Muscle of leg (tissue), 16 donors: ENCODE measurements at places on chromosomes 13 and 19.

DNA sequence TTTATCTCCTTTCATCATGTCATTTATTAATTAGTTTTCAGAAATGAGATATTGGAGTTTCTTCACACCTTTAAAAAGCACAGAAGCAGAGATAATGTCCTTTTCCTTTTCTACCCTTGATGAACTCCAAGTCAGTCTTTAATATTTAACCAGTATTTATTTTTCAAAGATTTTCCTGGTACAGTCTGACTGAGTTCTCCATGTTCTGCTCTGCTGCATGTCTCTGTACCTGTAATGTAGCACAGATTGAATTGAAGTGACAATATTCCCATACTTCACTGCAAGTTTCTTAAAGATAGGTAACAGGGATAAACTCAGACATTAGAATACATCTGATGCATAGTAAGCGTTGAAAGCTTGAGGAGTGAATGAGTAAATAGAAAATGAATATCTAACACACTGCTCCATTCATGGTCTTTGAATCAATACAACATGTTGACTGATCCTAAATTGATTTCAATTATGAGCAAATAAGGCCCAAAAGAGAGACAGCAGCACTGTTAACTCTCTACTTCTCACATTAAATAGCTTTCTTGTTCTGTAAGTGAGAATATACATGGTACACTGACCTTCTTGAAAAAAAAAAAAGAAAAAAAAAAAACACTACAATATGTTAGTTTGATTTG is 1323.6 kb upstream of the PRR20A start:
- DNase-seq = no peak

DNA sequence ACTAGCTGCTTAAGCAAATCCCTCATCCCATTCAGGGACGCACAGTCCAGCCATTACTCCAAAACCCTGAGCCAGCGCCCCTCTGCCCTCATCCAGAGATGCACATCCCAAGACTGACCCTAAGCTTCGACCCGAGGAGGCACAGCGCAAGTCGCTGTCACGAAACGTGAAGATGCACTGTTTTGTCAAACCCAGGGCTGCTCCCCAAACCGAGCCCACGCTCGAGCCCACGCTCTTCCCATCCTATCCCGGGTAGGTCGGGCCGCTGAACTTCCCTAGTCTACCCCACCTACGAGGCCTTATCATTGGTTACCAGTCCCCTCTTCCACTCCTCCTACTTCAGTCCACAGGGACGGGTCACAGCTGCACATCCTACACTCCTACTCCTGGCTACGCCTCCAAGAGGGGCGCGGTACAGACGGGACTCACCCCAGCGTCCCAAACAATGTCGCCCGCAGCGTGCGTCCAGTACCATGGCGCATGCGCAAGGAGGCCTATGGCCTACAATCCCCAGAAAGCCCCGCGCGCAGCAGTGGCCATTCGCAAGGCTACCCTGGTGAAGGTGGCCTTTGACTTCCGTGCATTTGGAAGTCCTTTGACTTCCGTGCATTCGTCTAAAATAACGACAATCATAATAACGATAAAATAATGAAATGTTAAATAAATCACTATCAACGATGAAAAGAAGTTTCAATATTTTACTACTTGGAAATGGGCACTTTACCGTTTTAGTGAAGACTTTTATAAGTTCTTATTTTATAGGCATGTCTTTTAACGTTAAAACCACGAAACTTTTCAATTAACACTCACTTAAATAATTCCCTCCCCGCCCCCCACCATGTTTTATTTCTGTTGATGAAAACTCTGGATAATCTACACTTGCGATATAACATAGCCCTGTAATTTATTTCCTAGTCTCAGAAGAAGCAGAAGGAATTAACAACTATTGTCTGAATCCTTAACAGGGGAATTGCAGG is at the start of gene ZNF285:
ZNF285 (minus strand) TSS at position 470 of the 977 bp plus-strand sequence. CDS start 4,395 bp downstream, outside the sequence.
- DNase-seq = peak; percentile 99

GRCh38 chr19:19296953-19297689 is 23.2 kb downstream of the SUGP1 start:
- no peak for DNase-seq

- no peak for DNase-seq
These were observed 71.4 kb downstream of the ABCC4 start for GRCh38 chr13:95229855-95230254.

GRCh38 chr13:59532405-59532804 is 631.3 kb downstream of the DIAPH3 start:
- DNase-seq = no peak

DNA sequence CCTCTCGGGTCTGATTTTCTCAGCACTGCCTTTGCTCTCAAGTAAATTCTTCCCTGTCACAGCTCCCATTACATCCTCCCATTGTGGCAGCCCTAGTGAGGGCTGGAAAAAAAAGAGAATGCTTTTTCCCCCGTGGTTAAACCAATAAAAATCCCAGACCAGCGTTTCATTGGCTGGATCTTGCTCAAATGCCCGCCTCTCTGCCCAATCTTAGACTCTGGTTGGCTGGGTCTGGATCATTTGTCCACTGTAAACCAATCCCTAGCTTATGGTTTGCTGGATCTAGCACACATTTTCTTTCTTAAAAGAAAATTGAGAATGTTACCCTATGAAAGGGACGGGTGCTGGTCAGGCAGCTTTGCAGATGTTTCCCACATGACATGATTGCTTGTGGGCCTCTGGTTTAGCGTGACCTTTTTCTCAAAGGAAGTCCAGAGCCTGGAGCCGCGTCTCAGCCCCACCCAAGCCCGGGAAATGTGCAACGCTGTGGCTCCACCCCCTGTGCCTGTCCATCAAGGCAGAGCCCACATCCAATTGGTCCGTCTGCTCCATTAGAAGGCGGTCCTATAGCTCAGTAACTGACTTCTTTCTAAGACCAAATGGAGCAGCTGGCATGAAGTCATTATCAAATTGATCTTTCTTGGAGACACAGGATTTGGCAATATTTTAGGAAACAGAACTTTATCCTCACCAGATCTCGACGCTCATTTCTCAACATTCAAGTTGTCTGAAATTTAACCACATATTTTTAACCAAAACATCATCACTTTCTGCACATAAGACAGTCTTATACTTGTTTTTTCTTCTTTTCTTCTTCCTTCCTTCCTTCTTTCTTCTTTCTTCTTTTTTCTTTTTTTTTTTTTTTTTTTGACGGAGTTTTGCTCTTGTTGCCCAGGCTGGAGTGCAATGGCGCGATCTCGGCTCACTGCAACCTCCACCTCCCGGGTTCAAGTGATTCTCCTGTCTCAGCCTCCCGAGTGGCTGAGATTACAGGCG is 2.6 kb upstream of the MCEMP1 start:
- DNase-seq = peak; percentile 70

GRCh38 chr13:73079359-73079758 is 20.6 kb downstream of the KLF5 start:
- DNase-seq = no peak

GRCh38 chr13:87129602-87130300 is 541.4 kb upstream of the SLITRK5 start:
- no peak for DNase-seq

DNA sequence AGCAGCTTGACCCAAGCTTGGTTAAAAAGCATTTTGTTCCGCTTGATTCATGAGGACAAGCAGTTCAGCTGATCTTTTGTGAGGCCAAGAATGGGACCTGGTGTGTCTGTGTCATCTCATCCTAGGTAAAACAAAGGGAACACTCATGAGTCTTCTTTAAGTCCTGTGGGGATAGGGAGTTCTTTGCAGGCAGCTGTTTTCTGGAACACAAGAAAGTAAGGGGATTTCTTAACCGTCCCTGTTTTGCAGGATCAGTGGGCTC is 134.5 kb upstream of the TMTC4 start:
- DNase-seq = no peak

GRCh38 chr19:47210689-47211316 is 20.2 kb downstream of the BBC3 start:
- DNase-seq = peak; percentile 88

GRCh38 chr13:107807306-107808073 is 407.8 kb downstream of the LIG4 start:
- peak; percentile 18 for DNase-seq

DNA sequence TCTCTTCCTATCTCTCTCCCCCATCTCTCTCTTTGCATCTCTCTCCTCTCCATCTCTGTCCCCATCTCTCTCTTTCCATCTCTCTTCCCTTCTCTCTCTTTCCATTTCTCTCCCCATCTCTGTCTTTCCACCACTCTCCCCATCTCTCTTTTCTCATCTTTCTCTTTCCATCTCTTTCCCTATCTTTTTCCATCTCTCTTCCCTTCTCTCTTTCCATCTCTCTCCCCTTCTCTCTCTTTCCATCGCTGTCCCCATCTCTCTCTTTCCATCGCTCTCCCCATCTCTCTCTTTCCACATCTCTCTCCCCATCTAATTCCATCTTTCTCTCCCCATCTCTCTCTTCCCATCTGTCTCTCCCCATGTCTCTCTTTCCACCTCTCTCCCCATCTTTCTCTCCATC is 24.5 kb downstream of the ADGRE3 start:
- DNase-seq = no peak

DNA sequence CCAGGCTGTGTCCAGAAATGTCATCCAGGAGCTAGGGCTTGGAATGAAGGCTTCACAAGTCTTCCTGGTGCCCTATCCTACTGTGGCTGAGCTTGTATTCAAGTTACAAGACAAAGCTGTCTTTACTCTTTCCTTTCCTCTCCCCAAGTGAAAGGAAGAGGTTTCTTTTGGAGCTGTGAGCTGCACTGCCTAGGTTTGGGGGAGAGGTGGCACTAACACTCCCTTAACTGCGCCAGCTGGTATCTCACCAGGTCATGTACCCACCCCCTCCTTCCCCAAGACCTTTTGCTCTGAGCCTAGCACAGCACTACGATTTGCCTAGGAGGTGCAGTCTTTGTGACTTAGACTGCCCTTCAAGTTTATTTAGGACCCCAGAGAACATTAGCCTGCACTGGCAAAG is 2053.6 kb upstream of the PRR20A start:
- no peak for DNase-seq

- DNase-seq = no peak
These were observed 469 bp downstream of the ABHD17A start for GRCh38 chr19:1884719-1885334.

- no peak for DNase-seq
These were observed 91.3 kb downstream of the KCNRG start for GRCh38 chr13:50106559-50106958.

- DNase-seq = peak; percentile 75
These were observed 12.4 kb downstream of the CILP2 start for GRCh38 chr19:19550485-19550929.

DNA sequence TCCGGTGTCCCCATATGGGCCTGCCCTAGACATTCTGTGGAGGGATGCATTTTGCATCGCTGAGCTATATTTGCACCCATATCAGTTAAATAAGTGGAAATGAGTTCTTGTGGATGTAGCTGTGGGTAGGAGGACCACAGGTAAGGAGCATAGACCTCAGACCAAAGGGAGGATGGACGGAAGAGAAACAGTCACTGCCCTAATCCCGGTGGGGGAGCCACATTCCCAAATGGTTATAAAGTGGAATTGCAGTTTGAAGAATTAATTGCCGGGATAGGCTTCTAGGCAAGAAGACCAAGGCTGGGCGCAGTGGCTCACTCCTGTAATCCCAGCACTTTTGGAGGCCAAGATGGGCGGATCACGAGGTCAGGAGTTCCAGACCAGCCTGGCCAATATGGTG is 1.8 kb downstream of the SDHAF1 start:
- no peak for DNase-seq

- no peak for DNase-seq
These were observed 8.9 kb upstream of the DGKH start for GRCh38 chr13:42039457-42039945.

- DNase-seq = peak; percentile 37
These were observed 32.3 kb downstream of the WASF3 start for GRCh38 chr13:26589754-26590153.

- DNase-seq = no peak
These were observed 229 bp downstream of the BORCS8 start for GRCh38 chr19:19191768-19192077.

DNA sequence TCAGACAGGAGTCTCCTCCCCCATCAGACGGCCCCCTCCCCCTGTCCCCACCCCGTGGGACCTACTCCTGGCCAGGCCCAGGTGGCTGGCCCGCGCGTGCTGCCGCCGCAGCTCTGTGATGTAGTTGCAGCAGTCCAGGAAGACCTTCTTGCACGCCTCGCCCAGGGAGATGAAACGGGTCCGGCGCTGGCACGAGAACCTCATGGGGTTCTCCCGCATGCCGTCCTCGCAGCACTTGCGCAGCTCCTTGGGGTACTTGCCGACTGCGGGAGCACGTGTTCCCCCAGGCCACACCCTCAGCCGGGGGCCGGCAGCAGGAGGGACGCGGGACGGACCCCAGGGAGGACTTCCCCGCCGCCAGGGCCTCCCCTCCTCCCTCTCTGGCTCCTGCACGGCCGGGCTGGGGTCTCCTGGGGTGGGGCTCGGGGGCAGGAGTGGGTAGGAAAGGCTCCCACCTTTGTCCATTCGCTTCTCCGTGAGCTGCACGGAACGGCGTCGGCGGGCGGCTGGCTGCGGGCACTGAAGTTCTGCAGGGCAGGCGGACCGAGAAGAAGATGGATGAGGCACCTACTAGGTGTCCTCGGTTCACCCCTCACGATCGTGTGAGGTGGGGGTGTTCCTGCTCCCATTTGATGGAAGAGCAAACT is 13.3 kb downstream of the C3 start:
- DNase-seq = no peak

GRCh38 chr13:43445668-43446067 is 341.1 kb downstream of the ENOX1 start:
- no peak for DNase-seq

DNA sequence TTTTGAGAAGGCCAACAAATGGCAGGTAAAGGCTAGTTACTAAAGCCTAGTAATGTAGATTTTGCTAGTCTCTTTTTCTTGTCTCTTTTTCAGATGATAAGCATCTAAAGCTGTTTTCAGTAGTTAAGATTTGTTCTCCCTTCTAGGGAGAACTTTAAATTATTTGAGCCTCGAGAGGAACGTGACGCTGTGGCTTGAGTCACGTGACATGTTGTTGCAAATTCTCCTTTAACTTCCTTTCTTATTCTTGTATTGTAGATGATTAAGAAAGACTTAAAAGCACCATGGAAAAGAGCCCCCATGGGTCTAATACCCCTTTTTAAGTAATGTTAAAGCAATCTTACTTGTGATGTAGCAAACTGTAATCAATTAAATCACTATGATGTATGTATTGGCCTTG is 2698.7 kb downstream of the PCDH9 start:
- no peak for DNase-seq

DNA sequence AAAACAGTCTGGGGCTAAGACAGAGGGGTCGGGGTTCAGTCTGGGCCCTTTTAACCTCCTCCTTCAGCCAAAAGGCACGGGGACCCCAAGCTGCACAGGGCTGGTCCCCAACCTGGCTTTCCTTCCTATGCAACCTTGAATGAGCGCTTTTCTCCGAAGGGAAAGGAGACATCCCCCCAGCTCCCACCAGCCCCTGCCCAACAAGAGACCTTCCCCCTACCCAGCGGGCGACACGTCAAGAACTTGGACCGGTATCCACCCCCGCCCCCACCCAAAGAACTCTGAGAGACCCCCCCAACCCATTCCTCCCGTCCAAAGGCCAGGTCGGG is 35.0 kb upstream of the NANOS3 start:
- DNase-seq = no peak

GRCh38 chr13:100533588-100534041 is 55.0 kb downstream of the GGACT start:
- no peak for DNase-seq

DNA sequence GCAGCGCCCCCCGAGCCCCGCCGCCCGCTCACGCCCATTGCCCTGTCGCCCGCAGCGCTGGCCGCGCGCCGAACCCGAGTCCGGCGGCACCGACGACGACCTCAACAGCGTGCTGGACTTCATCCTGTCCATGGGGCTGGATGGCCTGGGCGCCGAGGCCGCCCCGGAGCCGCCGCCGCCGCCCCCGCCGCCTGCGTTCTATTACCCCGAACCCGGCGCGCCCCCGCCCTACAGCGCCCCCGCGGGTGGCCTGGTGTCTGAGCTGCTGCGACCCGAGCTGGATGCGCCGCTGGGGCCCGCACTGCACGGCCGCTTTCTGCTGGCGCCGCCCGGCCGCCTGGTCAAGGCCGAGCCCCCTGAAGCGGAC is 518 bp downstream of the KLF2 start:
- no peak for DNase-seq
